ENCODE measurements at places on chromosomes 12 and 14.

DNA sequence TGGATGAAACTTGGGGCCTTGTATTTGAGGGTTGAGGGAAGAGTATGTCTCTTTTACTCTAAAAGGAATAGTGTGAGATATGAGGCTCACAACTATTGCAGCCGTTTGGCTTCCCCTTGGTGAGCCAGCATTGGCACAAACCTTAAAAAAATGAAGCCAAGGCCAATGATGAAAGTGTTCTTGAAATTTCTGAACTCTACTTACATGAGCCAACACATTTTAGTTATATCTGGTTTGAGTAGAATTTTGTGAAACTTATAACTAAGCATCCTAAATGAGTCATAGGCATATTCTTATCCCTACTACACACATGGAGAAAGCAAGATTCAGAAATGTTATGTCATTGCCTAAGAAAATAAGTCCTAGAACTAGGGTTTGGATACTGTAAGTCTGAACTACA lies 55.3 kb upstream of the ACSS3 start:
- no peak for DNase-seq

DNA sequence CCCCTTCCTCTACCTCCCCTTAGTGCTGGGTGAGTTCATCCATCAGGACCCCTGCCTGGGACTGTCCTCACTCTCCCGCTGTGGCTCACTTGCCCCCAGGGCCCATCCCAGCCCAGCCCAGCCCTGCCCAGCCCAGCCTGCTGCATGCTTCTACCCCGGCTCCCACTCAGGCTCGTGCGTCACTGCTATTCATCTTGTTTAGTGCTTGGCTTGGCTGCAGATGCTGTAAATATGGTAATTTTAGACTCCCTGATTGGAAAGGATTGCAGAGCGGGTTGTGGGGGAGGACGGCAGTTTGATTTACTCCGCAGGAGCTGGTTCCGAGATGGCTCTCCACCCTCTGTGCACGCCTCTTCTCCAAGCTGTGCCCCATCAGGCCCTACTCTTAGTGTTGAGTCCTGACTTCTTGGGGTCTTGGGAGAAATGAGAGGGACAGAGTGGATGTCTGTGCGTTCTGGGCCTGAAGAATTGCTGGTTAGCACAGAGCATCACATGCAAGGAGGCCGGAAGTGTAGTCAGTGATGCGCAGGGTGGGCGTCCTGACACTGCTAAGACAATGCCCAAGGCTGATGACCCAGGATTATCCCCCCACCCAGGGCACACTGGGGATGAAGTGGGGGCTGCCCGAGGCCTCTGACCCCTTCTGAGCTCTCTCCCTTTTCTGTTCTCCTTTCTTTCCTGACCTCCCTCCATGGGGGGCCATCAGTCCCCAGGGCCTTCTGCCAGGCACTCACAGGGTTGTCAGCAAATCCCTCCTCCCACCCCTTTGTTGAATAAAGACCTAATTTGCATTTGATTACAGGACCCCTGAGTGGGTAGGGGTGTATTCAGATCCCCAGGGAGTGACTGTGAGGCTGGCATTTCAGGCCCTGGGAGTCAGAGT lies 244.4 kb downstream of the ZFP36L1 start:
- DNase-seq: no peak

DNA sequence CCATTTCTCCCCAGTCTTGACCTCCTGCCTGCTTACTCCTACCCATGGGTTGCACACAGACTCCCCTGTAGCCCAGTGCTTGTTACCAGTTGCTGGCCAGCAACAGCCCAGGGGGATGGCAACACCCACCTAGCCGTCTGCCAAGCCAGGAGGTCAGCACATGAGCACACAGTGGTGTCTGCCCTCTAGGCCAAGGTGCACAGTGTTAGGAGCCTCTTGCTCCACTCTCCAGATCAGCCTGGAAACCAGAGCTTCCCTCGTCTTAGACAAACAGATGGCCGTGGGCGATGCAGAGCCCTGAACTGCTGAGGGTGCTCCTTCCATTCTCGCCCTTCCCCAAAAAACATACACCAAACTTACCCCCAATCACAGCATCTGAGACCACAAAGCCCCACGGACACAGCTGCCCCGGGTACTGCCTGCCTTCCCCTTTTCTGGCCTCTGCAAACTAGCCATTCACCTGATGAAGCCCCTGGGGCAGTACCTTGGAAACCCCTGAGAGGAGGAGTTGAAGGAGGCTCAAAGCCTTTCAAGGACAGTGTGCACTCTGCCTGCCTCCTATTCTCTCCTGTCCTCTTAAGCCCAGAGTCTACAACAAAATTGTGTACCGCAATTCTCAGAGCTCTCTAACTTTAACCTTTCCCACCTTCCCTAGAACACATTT lies 1.0 kb upstream of the GPD1 start:
- DNase-seq: no peak

DNA sequence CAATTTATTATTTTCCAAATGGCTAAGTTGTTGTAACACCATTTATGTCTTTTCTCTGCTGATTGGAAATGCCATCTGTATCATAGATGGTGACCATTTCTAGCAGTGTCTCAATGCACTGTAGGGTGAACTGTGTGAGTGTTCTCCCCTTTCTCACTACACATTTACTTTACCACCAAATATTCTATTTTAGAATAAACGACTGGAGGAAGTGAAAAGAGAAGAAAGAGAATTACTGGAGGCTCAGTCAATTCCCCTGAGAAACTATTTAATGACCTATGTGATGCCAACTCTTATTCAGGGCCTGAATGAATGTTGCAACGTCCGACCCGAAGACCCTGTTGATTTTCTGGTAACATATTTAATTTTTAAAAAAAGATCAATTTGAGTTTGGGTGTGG lies 15.5 kb upstream of the PAPOLA start:
- DNase-seq: no peak

GRCh38 chr12:80513211-80513610 lies 69.2 kb downstream of the PTPRQ start:
- DNase-seq: no peak

GRCh38 chr14:22892488-22892887 lies 9.5 kb downstream of the REM2 start:
- no peak for DNase-seq

DNA sequence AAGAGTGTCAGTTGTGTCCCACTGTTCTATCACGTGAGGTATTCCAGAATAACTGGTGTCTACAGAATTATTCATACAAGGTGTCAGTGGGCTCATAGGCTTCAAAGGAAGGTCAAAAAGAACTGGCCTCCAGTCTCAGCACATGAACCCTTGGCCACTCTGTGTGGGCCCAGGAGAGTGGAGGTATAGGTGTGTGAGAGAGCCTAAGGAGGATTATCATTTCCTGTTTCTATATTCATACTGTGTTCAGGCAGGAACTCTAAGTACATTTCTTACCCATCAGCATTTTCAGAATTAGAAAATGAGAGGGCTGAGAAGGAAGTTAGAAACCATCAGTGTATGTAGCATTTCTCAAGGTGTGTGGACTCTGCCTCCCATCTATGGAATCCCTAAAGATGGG lies 87.0 kb downstream of the BTG1 start:
- no peak for DNase-seq

DNA sequence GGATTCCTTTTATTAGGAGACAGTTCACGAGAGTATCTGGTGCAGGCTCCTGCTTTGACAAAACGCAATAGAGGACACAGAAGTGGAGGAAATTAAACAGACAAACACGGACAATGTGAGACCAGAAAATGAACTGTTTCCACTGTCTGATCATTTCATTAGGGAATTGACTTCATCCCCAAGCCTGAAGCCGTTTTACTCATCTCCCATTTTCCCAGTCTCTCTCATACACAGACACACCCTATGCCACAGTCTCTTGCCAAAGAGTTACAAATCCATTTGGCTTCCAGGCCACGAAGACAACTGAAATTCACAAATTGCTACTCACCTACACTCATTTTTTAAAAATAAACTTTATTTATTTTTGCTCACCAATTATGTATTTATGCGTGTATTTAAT lies 1087.8 kb upstream of the TMEM132C start:
- no peak for DNase-seq

GRCh38 chr14:98325761-98326160 lies 946.2 kb downstream of the BCL11B start:
- no peak for DNase-seq

- DNase-seq: no peak
These were observed 42.6 kb upstream of the PLEKHD1 start for GRCh38 chr14:69441948-69442347.

- no peak for DNase-seq
These were observed 88.3 kb downstream of the OTOGL start for GRCh38 chr12:80187660-80188090.

DNA sequence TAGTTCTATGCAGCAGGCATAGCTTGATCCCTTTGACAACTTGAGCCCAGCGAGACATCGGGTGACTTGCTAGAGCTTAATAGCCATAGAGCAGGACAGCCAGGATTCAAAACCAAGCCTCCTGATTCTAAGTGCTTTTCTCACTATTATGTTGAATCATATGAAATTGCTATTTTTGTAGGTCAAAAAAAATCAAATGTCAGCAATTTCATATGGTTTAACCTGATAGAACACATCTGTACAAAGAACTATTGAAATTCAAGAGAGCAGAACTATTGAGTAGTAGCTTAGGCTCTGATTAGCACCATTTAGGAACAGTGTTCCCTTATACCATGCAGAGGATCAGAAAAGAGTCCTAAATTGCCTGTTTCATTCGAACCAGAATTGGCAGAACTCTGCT lies 132.0 kb downstream of the EMP1 start:
- DNase-seq: no peak

DNA sequence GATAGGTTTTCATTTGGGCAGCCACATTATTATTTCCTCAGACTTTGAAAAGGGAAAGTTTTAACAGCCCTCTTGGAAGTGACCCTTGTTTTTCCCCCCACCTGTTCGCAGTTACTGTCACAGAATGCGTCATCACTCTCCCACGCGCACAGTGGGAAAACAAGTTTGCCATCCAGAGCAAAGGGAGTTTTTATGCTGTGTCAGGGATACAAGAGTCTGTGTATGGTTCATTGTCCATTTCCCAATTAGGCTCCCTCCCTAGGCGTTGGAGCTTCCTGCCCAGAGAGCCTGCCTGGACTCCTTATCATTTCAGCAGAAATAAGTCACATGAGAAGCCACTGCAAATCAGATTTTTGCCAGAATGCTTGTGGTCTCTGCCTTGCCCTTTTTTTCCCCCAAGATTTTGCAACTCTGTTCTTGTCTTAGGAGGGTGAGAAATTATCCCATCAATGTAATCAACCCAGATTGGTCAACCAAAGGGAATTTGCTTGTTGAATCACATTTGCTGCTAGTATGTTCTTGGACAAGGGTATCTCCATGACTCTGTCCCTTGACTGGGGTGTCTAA lies 104.1 kb downstream of the IGF1 start:
- DNase-seq: no peak

DNA sequence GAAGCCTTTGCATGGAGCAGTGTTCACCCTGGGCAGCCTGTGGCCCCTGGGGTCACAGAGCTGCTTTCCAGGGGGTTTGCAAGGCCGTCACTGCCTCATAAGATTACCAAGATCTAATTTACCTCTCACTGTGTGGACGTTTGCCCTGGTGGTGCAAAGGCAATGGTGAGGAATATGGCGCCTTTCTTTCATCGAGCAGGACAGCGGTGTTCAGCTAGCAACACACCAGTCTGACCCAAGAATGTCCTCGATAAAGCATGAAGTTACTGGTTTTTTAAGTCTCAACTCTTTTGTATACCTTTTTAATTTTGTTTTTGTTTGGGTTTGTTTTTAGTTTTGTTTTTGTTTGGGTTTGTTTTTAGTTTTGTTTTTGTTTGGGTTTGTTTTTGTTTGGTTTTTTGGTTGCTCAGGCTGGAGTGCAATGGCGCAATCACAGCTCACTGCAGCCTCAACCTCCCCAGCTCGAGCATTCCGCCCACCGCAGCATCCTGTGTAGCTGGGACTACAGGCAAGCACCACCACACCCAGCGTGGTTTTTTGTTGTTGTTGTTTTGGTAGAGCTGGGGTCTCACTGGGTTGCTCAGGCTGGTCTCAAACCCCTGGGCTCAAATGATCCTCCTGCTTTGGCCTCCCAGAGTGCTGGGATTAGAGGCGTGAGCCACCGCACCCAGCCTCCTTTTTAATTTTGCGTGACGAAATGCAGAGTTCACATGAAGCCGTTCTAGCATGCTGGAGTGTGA lies 57.9 kb downstream of the PPP2R5C start:
- peak; percentile 62 for DNase-seq

DNA sequence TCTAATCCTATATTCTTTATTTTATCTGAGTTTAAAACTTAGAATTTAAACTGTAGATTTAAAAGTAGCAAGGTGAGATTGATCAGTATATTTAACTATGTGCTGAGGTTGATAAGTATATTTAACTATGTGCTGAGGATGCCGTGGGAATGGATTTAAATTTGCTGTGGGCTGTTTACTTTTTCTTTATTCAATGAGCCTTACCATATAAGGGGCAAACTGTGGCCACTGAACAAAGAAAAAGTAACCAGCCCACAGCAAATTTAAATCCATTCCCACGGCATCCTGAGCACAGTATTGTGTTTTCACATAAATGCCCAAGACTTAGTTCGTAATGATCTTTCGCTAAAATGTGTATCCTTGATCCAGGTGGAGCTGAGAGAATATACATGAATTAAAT lies 43.1 kb downstream of the PROX2 start:
- DNase-seq: no peak

GRCh38 chr14:82987502-82988124 lies 1454.0 kb upstream of the SEL1L start:
- DNase-seq: no peak

DNA sequence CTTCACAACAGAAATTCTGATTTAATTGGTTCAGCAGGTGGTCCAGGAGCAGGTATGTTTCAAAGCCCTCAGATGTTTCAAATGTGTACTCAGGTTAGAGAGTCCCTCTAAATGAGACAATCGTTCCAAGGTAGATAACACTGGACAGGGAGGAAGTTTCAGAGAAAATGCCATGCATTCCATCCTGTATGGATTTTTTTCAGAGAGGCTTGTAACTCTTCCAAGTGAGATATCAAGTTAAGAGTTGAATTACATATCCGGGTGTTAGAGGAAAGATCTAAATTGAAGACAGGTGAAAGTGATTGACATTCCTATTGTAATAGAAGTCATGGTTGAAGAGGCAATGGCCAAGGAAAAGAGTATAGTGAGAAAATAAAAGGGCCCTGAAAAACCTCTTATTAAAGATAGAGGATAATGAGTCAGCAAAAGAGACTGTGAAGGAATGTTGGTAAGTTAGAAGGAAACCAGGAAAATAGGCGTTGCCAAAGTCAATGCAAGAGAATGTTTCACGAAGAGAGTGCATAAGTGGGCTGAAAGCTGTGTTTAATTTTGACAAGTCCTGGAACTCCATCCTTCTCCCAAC lies 105.8 kb downstream of the BMP4 start:
- DNase-seq: no peak

GRCh38 chr12:7884689-7885088 lies 12.0 kb upstream of the SLC2A14 start:
- DNase-seq: no peak

GRCh38 chr12:4947253-4947652 lies 37.5 kb downstream of the KCNA1 start:
- DNase-seq: no peak

GRCh38 chr12:102430661-102431060 lies 49.7 kb downstream of the IGF1 start:
- no peak for DNase-seq

DNA sequence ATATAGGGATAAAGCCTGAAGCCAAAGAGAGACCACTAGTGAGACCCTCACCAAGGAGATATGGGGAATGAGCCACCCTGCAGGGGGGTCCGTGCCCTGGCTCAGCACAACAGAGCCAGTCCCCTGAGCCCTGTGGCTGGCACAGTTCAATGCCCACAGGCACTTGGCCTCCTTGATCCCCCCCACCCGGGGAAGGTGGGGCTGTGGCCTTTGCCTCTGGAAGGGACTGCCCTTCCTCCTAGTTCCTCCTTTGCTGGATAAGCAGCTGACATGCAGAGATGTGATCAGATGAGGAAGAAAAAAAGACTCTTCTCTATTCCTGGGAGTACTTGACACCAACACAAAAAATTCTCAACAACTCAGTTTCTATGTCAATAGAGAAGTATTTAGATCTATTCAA lies 19.9 kb downstream of the TTC7B start:
- no peak for DNase-seq
